ENCODE measurements at places on chromosomes 4 and X.

DNA sequence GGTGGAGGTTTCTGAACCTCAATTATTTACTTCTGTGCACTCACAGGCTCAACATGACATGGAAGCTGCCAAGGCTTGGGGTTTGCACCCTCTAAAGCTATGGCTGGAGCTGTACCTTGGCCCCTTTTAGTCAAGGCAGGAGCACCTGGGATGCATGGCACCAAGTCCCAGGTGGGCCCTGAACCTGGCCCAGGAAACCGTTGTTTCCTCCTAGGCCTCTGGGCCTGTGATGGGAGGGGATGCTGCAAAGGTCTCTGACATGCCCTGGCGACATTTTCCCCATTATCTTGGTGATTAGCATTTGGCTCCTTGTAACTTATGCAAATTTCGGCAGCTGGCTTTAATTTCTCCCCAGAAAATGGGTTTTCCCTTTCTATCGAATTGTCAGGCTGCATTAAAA, 726.1 kb upstream of the POU3F4 start:
- no peak for DNase-seq

GRCh38 chr4:174154215-174154854, 129.1 kb downstream of the FBXO8 start:
- DNase-seq, result no peak

GRCh38 chr4:121112530-121112929, 40.2 kb upstream of the NDNF start:
- no peak for DNase-seq

- no peak for DNase-seq
These were observed 1598.3 kb downstream of the PCDH18 start for GRCh38 chr4:135934026-135934425.

DNA sequence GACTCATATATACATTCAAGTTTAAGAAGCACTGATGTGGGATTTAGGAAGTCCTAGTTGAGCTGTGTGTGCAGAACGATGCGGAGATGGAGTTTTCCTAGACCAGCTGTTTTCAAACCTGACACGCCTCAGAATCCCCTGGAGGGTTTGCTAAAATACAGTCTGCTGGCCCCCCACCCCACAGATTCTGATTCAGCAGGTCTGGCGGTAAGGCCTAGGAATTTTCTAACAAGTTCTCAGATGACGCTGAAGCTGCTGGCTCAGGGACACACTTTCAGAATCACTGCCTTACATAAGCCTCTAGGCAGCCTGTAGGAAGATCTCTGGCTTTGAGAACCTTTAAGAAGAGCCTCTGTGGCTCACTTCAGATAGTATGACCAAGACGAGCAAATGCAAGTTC, 73.1 kb downstream of the PHEX start:
- DNase-seq, result no peak
